Stimulated activated CD4-positive, alpha-beta T cell treated with anti-CD3 and anti-CD28 coated beads, Interleukin-1b, Interleukin-23, amount 100 ng/mL, for 1 hour (primary cell): ENCODE measurements at places on chromosomes 5 and 9.
A peak's percentile ranks its signal among the peaks of the same experiment; 100 is the strongest.

GRCh38 chr5:59036274-59036961 lies 453.5 kb downstream of the RAB3C start:
- no peak for DNase-seq

- no peak for DNase-seq
Measured at GRCh38 chr5:91176288-91177016, 206.7 kb downstream of the ARRDC3 start.

DNA sequence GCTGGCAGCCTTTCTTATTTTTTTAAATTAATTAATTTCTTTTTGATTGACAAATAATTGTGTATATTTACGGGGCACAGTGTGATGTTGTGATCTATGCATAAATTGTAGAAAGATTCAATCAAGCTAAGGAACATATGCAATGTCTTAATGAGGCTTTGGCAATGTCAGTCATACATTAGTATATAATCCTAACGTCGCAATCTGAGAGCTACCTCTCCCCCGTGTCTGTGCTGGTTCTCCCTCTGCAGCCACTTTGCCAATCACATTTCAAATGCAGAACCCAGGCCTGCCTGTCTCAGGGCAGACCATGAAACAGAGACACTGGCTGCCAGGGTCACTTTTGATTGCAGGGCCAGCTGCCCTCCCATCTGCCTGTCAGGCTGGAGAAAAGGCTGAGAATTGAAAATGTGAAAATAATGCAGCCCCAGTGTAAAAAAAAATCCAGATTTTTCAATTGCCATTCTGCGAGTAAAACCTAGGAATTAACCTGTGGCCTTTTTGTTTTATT lies 56.3 kb downstream of the SLC24A2 start:
- DNase-seq = no peak

GRCh38 chr9:81080900-81081299 lies 608.4 kb downstream of the TLE1 start:
- DNase-seq = no peak

- no peak for DNase-seq
Measured at GRCh38 chr5:68682400-68683160, 411.2 kb upstream of the SLC30A5 start.

GRCh38 chr9:114119242-114120191 lies 20.4 kb upstream of the KIF12 start:
- no peak for DNase-seq

GRCh38 chr5:37814699-37815098 lies 25.1 kb downstream of the GDNF start:
- no peak for DNase-seq

DNA sequence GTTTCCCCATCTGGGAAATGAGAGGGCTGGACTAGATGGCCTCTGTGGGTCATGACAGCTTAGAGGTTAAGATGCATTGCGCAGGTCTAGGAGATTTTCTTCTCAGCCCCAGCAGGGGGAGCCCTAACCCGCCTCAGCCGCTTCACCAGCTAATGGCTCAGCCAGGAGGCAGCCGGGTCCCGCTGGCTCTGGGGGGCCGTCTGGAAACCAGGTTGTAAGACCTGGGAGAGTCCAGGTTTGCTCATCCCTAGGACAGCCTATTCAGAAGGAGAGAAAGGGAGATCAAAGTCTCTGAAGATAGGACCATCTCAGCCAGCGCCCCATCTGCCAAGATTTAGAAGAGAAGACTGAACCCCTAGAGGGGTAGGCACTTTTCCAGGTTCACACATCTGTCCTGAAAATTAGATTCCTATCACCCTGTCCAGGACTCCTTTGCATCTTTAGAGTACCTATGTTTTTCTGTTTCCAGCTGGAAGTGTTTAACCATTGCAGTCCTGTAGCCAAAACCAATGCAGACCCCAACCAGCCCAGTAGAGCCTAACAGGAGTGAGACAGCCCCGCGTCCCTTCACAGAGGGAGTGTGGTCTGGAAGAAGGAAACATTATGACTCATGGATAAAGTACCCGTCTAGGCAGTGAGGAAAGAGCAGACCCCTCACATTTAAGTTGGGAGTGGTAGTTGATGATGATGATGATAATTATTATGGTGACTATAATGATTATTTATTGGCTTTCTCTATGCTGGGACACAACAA lies 27.5 kb downstream of the SPARC start:
- peak; percentile 66 for DNase-seq

- no peak for DNase-seq
Measured at GRCh38 chr5:142290577-142291299, 34.1 kb downstream of the SPRY4 start.

DNA sequence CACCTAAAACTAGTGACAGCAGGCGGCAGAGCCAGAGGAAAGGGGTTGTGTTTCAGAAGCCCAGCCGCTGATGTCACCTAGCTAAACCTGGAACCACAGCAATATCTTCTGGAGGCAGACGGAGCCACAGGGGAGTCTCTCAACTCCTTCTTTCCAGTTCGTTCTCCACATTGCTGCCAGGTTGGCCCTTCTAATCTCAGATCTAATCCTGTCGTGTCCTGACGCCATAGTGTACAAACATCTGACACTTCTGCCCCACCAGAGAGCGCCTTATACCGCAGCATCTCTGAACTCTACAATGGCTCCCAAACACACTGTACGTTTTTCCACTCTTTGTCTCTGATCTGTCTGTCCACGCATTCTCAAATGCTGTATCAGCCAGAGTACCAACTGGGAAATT lies 240.0 kb downstream of the SMARCA2 start:
- DNase-seq = no peak

DNA sequence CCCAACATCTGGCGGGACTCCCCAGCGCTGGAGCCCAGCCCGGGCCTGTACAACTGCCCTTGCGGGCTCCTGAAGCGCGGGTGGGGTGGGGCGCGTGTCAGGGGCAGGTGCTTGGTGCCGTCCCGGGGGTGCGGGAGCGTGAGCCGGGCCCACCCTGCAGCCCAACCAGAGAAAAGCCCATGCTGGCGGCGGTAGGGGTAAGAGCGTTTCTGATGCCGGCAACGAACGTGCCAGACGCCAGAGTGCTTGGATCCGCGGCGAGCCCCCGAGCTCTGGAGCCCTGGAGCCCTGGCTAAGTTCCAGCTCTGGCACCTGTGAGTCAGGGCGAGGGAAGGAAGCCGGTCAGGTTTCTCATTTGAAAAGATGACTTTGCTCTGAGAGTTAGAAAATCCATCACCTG lies 58.0 kb downstream of the ZNF510 start:
- no peak for DNase-seq

GRCh38 chr5:69213513-69214215 lies 21.0 kb upstream of the CDK7 start:
- no peak for DNase-seq

DNA sequence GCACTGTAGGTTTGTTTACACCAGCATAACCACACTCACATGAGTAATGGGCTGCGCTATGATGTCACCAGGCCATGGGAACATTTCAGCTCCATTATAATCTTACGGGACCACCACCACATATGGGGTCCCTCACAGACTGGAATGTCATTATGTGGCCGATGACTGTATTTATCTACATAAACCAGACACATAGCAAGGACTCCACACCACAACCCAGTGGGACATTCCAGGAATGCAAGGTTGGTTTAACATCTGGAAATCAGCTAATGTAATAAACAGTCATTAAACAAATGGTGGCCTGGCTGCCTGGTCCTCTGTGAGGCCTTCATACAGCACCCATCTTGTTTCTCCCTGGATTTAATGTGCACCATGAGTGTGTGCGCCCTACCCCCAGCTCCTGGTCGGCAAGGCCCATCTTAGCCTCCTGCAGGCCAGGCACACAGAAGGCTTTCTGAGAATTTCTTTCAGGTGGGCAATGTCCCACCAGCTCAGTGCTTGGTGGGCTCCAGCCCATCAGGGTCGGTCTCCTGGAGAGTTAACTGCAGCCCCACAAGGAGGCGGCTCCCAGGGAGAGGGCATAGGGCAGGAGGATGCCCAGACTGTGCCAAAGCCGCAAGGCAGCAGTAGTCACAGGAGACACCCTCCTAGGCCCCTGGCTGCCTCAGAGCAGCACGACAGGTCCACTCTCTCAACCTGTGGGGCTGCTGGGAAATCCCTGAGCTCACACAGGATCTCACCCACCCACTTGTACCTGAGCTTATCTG lies 35.9 kb upstream of the SARDH start:
- DNase-seq = no peak

- DNase-seq = no peak
Measured at GRCh38 chr9:86978922-86979474, 31.7 kb upstream of the GAS1 start.

GRCh38 chr5:175166026-175166425 lies 278.0 kb downstream of the DRD1 start:
- DNase-seq = no peak

DNA sequence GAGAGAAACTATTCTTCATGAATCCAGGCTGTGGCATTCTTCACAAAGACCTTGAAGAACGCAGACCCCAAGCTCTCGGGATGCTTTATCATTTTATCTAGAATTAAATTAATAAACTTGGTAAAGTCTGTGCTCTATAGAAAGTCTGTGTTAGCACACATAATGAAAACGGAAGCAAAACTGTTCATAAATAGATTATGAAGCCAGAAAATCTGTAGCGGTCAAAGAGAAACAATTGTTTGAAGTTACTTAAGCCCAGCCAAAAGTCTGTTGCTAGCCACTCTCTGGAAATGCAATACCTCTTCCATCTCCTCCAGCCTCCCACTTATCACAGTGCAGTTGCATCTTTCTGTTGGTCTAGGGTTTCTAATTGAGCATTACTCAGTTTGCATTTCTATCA lies 375.9 kb downstream of the KIF4B start:
- no peak for DNase-seq

DNA sequence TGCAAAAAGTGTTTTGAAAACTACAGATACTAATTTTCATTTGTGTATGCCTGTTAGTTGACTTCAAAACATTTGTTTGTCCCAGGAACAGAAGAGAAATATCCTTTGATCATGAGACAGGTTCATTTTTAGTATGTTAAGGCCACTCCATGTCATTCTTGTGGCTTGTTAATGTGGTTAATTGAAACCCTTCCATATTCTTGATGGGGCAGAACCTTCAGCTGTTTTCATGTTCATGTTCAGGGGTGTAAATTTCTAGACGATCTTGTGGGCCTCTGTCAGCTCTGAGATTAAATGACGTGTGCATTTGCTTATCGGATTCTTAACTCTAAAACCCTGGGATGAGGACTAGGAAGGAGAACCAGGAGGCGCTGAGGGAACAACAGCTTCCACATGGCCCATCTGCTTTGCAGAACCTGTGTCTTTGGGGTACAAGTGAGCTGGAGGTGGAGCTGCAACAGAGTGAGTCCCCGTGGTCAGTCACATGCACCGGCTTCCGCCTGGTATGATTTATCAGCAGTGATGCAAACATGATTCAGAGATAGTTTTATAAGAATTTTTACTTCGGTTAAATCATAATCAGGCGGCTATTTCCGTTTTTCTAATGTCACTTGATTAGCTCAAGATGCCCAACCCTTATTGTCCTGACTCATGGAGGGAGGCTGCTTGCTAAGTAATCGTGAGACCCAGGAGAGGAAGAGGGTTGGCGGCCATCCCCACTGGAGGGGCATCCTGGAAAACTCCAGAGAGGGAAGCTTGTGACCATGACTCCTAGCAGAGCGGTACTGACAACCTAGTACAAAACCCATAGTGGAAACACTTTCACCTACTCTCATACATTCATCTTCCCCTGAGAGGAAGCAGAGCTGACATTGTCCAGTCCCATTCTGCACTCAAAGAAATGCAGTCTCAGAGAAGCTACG lies 138.4 kb downstream of the C9orf152 start:
- DNase-seq = no peak

DNA sequence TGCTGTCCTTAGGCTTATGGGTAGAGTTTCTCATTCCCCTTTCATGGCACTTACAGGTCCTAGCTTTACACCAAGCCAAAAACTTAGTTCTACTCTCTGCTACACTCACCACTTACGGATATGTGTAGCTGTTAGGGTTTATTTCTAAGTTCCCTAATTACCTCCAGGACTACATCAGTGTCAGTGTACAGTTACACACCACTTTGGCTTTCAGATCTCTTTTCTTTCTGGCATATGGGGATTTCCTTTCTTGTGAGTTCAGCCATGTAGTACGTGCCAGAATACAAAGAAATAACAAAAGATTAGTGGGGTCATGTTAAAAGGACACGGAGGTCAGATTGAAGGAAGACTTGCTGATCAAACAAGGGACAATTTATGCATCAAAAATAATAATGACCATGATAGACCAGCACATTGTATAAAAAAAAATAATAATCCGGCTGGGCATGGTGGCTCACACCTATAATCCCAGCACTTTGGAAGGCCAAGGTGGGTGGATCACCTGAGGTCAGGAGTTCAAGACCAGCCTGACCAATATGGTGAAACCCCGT lies 41.8 kb downstream of the LYRM7 start:
- DNase-seq = no peak

DNA sequence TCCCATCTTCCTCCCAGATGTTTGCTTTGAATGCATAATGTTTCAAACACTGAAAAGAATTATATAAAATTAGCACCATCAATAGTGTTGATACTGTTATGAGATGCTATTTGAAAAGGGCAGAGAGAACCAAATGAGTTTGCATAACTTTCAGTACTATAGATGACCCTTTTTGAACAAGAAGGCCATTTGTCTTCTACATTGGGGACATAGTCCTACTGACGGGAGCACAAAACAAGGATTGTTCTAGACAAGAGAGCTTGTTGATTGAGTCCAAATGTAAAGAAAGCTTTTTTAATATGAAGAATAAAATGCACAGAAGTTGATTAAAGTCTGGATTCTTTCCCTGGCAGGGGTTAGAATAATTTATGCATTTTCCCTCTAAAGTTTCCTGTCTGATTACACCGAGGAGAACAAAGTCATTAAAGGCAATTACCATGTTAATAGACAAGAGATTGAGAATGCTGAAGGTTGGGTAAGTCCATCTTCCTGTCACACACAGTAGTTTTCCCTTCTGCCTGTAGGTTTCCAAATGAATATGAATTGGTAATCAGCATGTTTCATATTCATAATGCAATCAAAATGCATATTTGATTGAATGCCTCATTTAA lies 32.8 kb upstream of the ADCY2 start:
- no peak for DNase-seq

DNA sequence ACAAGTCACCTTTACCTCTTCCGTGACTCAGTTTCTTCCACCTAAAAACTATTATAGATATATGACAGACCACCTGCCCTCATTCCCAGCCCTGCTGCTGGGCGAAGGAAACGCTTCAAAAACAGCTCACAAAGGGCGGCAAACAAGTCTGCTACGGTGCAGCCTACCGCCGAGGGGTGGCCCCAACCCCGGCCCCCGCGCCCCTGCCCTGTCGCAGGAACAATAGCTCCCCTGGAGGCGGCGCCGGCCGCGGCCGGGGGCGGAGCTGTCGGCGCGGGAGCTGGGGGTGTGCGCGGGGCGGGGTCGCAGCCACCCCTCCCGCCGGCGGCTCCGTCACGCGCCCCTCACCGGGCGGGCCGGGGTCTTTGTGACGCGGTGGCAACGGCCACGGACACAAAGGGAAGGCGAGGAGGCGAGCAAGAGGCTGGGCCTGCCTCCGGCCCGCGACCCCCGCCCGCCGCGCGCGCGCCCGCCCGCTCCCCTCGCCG lies at the start of gene TMEFF1:
TSS of gene TMEFF1 (plus strand) at position 362 of the 488 bp plus-strand sequence. CDS start 396 bp downstream, outside the sequence.
- peak; percentile 35 for DNase-seq

GRCh38 chr9:136671646-136672430 lies 9.1 kb downstream of the EGFL7 start:
- no peak for DNase-seq
